CD4-positive, CD25-positive, alpha-beta regulatory T cell (primary cell): ENCODE measurements at places on chromosomes 6 and 20. TPM values are rescaled to one million over a fixed set of nuclear protein-coding genes. Genes with fewer than 3 reads are reported as not detected.

DNA sequence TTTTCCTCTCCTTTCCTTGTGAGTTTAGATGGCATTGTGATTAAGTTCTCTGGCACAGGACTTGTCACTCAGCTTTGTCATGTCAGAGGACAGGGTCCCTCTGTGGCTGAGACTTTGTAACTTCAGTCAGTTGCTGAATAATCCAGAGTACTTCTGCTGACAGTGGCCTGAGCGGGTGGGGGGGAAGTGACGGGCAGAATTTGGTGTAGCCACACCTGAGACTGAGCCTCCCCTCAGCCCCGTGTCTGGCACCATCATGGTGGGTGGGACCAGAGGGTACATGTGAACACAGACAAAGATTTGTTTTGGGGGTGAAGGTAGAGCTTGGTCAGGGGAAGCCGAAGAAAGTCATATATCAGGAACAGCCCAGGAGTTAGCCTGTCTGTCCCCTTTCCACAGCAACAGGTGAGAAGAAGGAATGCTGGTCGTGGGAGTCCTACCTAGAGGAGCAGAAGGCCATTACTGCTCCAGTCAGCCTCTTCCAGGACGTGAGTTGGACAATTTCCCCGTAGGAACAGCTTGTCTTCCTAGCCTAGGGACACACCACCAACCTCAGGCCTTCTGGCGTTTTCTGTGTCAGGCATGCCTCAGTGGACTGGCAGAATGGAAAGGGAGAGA, 20.9 kb downstream of the L3MBTL1 start:
- no peak for DNase-seq

- DNase-seq, result no peak
These were observed 667.2 kb downstream of the EPHA7 start for GRCh38 chr6:92752114-92752513.

- no peak for DNase-seq
These were observed 17.4 kb downstream of the TMEM242 start for GRCh38 chr6:157305670-157306653.

- peak; percentile 91 for DNase-seq
These were observed 117.6 kb downstream of the JPH2 start for GRCh38 chr20:44069203-44070011.

DNA sequence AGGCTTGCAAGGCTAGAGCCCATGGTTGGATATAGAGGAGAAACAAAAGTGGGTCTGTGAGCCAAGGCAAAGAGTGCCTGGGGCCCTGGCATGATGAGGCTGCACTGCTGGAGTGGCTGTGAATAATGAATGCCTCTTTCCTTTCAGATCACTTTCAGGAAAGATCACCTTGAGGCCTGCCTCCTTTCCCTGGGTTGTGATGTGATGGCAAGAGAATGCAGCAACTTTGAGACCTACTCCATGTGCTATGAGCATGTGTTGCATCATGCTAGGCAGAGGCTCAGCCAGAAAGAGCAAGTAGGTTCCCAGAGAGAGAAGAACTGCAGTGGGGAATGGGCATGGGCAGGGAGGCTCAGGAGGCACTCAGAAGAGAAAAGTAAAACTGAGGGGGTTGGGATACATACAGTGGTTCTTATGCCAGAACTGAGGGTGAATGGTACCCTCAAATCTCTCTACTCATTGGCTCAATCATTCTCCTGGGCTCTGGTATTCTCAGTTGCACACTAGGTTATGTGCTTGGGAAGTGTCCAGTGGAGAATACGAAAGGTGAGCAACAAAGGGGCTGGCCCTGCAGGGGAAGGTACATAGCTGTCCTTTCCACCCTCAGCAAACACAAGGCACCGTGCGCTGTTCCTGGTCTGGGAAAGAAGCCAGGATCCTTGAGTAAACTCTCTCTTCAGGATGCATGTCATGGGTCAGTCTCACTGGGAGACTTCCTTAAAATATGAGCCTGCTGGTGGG, 45.9 kb downstream of the CD164 start:
- no peak for DNase-seq

DNA sequence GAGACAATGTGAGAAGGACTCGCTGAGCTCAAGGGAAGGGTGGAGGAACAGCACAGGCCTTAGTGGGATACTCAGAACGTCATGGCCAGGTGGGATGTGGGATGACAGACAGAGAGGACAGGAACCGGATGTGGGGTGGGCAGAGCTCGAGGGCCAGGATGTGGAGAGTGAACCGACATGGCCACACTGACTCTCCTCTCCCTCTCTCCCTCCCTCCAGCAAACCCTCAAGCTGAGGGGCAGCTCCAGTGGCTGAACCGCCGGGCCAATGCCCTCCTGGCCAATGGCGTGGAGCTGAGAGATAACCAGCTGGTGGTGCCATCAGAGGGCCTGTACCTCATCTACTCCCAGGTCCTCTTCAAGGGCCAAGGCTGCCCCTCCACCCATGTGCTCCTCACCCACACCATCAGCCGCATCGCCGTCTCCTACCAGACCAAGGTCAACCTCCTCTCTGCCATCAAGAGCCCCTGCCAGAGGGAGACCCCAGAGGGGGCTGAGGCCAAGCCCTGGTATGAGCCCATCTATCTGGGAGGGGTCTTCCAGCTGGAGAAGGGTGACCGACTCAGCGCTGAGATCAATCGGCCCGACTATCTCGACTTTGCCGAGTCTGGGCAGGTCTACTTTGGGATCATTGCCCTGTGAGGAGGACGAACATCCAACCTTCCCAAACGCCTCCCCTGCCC, 1.7 kb downstream of the TNF start:
- peak; percentile 47 for DNase-seq

GRCh38 chr20:1735417-1736089, 78.0 kb upstream of the SIRPG start:
- no peak for DNase-seq

- DNase-seq, result no peak
These were observed 18.9 kb downstream of the MANBAL start for GRCh38 chr20:37308086-37309050.

- DNase-seq, result no peak
These were observed 17.2 kb downstream of the GPLD1 start for GRCh38 chr6:24472181-24472580.

DNA sequence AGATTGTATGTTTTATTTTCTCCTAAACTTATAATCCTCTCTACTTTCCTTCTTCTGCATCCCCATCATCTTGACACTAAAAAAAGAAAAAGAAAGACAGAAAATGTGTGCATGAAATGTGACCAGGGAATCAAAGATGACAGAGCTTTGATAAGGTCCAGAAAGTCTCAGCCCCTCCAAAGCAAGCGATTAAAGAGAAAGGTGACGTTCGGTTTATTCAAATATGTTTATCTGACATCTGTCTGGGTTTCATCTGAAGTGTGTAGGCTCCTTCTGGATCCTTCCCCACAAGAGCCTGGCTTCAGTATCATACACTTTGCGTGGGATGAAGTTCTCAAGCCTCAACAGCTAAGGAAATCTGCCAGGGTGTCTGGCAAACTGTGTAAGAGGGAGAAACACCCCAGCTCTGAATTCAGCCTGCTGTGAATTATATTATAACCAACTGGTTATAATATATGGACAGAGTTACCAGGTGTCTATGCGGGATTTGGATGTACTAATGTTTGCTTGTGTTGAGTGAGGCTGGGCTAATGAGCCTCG, 263.0 kb downstream of the ZNF217 start:
- no peak for DNase-seq

DNA sequence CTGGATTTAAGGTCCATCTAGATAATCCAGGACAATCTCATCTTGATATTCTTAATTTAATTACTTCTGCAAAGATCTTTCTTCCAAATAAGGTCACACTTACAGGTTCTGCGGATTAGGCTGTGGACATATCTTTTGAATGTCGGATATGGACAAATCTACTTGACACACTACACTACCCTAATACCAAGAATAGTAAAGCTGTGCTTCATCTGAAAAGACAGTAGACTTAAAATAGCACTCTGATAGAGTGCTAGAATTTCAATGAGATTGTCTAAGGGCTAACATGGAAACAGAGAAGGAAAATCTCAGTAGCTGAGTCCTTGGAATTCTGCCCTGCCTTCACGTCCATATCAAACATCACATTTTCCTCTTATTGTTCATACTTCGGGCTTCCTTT, 1238.0 kb downstream of the EPHA7 start:
- DNase-seq, result no peak

DNA sequence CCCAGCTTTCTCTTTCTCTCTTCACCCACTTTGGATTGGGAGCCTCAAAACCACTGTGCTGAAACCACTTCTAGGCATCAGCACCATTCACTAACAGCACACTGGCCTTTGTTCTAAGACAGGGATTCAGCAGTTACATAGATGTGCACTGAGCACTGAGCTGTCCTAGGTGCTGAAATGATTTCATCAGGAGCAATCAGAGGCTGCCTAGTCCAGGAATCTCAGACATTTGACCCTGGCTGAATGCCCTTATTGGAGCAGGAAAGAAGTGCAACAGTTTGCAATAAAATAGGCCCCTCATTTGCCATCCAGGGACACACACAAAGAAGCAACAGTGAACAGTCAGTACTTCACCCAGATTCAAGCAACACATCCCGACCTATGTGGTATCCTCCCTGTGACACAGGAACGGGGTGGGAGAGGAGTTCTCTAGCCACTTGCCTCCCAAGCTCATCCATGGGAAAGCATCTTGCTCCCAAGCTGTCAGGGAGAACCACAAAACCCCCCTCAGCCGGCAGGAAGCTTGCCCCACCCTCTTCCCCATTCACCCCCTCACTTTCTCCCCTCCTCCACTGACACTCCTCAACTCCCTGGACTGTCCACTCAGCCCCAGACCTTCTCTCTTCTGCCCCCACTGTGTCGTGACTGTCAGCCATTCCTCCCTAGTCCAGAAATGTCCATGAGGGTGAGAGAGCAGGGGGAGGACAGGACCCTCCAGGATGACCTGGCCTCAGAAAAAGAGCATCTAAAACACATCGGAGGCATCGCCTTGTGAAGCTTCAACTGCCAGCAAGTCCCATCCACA, 304.4 kb downstream of the PREX1 start:
- no peak for DNase-seq

GRCh38 chr6:11412616-11413015, 124.9 kb upstream of the TMEM170B start:
- DNase-seq, result no peak

DNA sequence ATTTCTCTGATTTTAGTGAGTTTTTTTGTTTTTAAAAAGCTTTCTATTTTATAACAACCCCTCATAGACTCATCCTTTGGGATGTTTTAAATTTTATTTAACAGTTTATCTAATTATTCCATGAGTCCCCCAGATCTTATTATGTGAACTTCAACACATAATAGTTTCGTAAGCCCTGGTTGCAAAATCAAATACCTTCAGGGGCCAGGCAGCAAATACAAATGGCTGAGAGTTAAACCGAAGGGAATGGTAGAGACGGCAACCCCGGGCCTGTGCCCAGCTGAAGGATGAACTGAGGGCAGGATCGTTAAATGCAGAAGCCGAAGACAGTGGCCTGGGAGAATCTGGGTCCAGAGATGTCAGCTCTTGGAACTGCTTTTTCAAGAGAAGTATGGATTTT, 88.4 kb downstream of the RTN4IP1 start:
- no peak for DNase-seq

DNA sequence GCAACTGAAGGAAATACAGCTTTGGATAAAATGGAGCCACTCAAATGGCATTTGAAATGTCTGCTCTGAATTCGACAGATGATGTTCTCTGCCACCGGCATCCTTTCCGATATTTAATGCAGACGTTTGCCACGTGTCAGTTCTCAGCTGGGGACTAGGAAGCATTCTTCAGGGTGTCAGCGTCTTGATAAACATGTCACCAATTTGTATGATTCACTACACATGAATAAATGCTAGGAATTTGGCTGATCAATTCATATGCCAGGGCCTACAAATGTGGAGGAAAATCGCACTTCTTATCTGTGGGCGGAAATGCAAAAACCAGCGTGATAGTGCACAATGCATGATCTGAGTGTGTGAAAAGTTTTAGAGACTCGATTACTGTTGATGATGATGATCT, 169.5 kb downstream of the SLC24A3 start:
- DNase-seq, result no peak

DNA sequence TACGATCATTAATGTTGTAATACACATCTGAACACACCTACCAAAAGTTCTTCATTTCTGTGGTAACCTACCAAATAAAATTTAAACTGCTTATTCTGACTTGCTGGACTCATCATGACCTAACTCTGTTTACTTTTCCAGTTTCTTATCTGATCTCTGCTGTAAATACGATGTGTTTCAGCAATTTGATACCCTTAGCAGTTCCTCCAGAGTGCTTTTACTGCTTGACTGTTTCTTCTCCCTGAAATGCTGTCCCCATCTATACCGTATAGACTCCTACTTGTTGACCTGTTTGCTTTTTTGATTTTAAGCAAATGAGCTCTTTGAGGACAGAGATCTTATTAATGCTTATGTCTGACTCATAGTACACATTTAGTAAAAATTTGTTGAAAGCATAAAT, 119.5 kb downstream of the SCAF8 start:
- no peak for DNase-seq

GRCh38 chr6:111266276-111266675, 179.0 kb downstream of the SLC16A10 start:
- no peak for DNase-seq

DNA sequence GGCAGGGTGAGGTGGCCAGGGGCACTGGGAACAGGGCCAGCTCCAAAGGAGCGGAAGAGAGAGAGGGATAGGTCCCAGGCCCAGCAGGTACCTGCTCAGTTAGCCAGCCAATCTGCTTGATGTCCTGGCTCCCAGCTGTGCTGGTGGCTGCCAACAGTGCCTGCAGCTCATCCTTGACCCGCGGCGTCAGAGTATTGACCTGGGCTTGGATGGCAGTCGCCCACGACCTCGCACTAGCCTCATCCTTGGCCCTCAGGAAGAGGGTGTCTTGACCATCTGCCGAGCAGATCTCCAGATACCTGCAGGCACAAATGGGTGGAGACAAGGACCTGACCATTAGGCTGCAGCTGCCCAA, 11.1 kb upstream of the CDK5RAP1 start:
- DNase-seq, result no peak

GRCh38 chr6:139595183-139595582, 220.7 kb upstream of the CITED2 start:
- DNase-seq, result no peak

DNA sequence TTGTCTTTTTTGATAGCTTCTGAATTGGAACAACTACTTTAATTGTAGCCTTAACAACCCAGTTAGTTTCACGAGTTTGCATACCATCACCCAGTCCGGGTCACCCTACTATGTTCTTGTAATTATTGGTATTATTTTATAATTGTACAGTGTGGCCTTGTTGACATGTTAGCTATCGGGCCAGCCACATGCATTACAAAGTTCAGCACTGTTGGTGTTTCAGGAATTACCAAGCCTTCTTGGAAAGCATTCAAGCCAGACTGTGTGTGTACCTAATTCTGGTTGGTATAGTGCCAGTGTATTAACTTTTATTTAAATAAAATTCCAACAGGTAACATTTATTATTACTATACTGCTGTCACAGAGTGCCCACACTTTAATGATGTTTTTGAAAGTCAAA, 150.9 kb downstream of the JARID2 start:
- no peak for DNase-seq

GRCh38 chr20:43751167-43752050, 24.6 kb upstream of the GTSF1L start:
- DNase-seq, result peak; percentile 94

- no peak for DNase-seq
These were observed 22.9 kb upstream of the RIPK1 start for GRCh38 chr6:3045369-3045768.

SFT2D1 gene
- 23.7 TPM for total RNA-seq

HRH3 gene
- total RNA-seq, result not detected

WFDC12 gene
- total RNA-seq, result not detected

TMEM151B gene
- total RNA-seq, result not detected

ERVFRD-1 gene
- total RNA-seq, result not detected

PRL gene
- not detected for total RNA-seq

CALHM5 gene
- 0.10 TPM for total RNA-seq

NKX2-2 gene
- not detected for total RNA-seq

TTK gene
- 1.7 TPM for total RNA-seq

HLA-DQB1 gene
- total RNA-seq, result 204 TPM
